Hematopoietic multipotent progenitor cell treated with erythropoietin and hydrocortisone succinate and interleukin-3 and kit ligand, for 8 days (in vitro differentiated cells): ENCODE measurements at places on chromosomes 2 and 18.
A peak's percentile ranks its signal among the peaks of the same experiment; 100 is the strongest.

DNA sequence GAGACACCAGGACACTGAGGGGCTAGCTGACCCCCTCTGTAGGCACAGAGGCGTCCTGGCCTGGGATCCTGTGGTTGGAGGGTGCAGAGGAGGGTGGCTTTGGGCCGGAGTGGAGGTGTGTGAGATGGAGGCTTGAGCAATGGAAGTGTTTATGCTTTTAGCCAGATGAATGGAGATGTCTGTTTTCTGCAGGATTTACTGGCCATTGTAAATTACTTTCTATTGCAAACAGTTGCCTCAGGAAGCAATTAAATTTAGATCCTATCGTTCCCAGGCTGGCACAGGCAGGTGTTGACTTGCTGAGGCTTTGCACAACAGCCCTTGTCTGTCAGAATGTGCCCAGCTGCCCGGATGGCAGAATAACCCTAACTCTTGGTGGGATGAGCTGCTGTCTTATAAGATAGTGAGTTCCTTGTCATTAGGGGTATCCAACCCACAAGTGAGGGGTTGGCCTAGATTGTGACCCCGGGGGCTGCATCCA, 1.8 kb upstream of the ARID5A start:
- DNase-seq: no peak

DNA sequence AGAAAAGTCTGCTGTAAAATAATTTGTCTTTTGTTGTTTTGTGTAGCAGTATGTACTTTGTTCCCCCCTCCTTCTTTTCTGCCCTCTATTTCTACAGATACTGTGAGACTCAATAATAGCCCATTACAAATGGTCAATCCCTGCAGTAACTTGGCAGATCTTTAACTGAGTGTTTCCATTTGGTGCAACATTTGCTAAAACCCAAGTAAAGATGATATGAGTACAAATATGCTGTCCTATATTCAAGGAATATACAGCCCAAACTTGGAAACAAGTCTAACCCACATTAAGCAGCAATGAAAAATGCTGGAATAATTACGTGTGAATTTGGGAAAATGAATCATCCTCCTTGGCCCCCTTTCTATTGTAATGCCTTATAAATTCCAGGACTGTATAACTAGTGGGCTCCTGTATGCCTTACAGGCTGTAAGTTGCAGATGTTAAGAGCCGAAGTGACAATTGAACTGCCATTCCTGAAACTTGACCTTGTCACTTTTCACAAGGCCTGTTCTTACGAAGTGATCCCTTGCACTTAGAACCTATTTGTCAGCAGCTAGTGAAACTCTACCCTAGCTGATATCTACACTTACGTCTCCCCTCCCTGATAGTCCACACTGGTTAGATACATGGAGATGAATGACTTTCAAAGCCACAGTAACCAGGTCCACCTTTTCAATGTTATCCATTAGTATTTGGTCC, 104.9 kb downstream of the IRS1 start:
- no peak for DNase-seq

DNA sequence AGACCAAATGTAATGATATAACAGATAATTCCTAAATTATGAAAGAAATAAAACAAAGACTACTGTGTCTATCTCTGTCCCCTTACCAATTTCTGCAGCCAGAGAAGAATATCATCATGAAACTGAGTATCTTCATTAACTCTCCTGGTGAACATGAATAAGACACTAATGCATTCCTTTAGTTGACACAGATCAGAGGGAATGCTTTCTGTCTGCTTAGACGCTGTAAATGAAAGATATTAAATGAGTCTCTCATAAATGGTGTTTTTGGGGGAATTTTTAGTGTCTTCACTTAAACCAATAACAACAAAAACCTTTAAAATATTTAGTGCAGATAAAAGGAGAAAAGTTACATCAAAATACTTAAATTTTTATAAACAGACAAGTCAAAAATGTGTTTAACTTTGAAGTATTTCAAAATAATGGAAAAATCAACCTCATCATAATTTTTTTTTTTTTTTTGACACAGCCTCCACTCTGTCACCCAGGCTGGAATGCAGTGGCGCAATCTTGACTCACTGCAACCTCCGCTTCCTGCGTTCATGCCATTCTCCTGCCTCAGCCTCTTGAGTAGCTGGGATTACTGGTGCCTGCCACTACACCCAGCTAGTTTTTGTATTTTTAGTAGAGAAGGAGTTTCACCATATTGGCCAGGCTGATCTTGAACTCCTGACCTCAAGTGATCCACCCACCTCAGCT, 16.0 kb downstream of the EPG5 start:
- DNase-seq: no peak

DNA sequence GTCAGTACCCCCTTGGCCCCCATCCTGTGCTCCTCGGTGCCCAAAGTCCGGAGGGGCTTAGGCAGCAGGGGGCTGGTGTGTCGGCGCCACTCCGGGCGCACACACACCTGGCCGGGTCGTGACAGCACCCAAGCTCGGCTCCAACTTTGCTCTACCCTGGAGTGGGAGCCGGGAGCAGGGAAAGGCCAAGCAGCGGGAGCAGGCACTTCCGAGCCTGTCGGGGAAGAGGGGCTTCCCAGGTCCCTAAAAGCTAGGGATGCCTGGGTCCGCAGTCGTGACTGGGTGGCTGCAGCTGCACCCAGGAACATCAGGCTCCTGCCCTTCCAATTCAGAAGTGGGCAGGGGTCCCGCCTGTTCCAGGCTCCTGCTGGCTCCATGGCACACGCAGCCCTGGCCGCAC, 48.4 kb downstream of the PAPOLG start:
- no peak for DNase-seq

DNA sequence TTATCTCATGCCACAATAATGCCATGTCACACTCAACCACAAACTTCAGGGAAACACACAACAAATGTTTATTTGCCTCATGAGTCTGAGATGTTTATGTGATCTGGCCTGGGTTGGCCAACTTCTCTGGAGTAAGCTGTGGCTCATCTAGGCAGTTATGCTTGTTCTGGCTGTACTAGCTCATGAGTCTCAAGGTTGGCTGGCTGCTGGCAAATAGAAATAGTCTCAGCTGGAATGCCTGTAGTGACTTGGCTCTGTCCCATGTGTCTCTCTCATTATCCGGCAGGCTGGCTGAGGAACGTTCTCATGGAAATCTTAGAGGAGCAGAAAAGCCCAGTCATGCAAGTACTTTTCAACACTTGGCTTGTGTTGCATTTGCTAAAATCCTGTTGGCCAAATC, 234.9 kb upstream of the CDH2 start:
- DNase-seq: no peak

- DNase-seq: no peak
Observed at GRCh38 chr2:28287256-28287915, 105.3 kb upstream of the FOSL2 start.

- DNase-seq: no peak
Observed at GRCh38 chr18:63930773-63931354, 18.2 kb upstream of the HMSD start.

DNA sequence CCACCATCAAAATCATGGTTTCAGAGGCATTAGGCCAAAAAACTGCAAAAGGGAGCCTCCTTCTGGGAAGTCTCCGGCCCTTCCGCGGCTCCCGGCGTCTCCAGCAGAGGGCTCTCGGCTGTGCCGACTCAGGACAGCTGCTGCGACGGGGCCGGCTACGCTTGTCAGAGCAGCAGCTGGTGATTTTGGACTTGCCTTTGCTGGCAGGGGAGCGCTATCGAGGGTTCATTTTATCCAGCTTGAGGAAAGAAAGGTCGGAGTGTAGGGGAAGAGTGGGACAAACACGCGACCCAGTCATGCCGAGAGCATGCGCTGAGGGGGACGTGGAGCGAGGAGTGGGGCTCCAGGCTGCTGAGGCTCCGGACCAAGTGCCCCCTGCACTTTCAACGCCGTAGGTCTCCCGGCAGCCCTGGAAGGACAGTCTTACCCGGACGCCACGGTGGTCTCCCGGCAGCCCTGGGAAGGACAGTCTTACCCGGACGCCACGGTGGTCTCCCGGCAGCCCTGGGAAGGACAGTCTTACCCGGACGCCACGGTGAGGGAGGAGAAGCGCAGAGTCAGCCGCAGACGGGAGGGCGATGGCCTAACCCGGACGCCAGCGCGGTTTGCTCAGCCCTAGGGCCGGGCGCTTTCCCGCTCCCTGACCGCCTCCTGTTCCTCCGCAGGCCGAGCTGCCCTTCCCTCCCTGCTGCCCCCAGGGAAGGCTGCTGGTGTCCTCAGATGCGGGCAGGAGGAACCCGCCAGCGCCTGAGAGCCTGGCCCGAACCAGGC, 21.7 kb downstream of the DDX18 start:
- peak; percentile 79 for DNase-seq

GRCh38 chr2:199458009-199458805, 468 bp upstream of the SATB2 start:
- DNase-seq: no peak

DNA sequence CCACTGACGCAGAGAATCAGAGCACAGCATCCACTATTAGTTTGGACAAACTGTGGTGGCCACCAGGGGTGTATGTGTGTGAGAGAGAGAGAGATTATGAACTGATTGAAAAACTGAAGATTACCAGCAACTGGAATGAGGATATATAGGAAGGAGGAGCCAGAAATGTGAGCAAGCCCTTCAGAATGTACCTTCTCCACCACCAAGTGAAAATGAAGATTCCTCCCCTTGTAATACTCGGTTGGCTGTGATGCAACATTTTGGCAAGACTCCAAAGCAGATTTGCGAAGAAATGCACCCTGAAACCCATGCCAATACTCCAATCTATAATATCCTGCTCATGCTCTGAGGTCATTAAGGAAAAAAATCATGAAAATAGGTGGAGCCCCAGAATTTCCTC, 121.2 kb upstream of the SLC35G4 start:
- DNase-seq: no peak
